ENCODE measurements at places on chromosomes 13 and 19.
A peak's percentile ranks its signal among the peaks of the same experiment; 100 is the strongest.

DNA sequence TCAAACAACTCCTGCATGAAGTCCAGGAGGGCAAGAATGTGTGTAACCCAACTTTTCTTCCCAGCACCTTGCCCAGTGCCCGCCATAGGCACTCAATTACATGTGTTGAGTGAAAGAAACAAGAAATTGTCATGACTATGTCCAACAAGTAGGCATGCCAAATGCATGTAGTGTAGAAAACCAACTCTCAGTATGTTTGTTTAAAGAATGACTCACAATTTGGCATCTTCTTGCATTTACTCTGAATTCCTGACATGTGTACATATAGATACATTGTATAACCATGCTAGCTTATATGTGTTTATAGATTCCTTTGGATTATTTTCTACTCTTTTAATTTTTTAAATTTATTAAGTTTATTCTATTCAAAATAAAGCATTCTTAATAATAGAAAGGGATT, 305.0 kb downstream of the EFNB2 start:
- DNase-seq = peak; percentile 16

DNA sequence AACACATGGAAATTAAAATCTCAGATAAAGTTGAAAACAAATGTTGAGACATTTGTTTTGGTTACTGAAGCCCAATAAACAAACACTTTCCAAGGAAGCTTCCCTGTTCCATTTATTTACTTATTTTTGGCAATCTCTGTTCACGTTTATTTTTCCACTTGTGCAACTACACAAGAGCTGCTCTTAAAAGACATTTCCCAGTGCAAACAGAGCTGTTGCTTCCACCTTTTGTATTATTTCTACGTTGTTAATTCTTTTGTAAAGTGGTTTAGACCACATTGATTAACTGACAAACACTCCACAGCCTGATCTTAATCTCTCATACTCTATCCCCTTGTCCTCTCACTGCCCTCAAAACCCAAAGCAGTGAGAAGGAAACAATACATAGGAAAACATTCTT, 757.6 kb downstream of the LIG4 start:
- no peak for DNase-seq

- DNase-seq = no peak
Observed at GRCh38 chr13:27367570-27367969, 56.8 kb upstream of the GTF3A start.

GRCh38 chr19:35883882-35884281, 15.5 kb downstream of the APLP1 start:
- DNase-seq = no peak

GRCh38 chr13:80214050-80214449, 126.9 kb downstream of the SPRY2 start:
- DNase-seq = no peak

DNA sequence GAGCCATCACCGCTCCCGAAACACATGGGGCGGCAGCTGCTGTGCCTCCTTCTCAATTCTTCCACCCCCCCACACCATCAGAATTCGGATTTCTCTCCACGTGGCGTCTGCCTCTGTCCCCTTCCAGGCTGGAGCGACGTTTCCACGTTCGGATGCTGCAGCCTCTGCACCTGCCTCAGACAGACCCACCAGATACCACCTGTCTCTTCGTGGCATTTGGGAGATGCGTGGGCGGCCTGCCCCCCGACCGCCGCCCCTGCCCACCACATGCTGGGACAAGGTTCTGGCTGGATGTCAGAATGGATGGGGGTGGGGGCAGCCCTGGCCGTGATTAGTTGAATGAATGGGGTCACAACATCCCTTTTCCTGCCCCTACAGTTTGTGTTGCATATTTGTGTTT, 90.0 kb downstream of the SLC7A1 start:
- no peak for DNase-seq

DNA sequence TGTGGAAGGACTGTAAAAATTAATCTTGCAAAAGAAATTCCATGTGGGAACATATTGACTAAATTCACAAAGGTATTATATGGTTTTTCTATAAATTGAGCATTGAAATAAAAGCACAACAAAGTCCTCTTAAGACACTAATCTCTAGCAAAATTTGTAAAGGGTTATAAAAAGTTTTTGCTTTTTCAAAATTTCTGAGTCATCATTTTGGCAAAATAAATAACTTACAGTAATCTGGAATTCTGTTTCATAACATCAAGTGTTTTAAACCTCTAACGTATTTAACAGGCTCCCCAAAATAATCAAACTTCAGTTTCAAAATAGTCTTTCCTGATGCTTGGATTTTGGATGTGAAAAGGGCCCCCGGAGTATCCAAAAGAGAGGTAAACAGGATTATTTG, 26.0 kb downstream of the MED4 start:
- no peak for DNase-seq

DNA sequence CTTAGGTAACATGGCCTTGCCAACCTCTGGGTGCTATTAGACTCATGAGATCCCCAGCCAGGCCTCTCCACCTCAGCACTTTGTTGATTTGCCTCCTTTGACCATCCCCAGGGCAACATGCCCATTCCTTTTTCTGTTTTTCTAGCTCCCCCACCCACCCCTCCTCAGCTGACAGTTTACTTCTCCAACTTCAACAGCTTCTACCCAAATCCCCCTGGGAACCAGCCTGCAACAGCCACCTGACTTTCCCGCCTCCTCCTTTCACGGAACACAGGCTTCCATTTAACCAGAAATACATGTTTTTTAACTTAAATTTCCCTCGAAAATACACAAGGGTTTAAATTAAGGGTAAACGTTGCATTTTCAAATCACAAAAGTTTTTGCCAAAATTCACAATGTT, 117.3 kb downstream of the DLEU7 start:
- DNase-seq = no peak

DNA sequence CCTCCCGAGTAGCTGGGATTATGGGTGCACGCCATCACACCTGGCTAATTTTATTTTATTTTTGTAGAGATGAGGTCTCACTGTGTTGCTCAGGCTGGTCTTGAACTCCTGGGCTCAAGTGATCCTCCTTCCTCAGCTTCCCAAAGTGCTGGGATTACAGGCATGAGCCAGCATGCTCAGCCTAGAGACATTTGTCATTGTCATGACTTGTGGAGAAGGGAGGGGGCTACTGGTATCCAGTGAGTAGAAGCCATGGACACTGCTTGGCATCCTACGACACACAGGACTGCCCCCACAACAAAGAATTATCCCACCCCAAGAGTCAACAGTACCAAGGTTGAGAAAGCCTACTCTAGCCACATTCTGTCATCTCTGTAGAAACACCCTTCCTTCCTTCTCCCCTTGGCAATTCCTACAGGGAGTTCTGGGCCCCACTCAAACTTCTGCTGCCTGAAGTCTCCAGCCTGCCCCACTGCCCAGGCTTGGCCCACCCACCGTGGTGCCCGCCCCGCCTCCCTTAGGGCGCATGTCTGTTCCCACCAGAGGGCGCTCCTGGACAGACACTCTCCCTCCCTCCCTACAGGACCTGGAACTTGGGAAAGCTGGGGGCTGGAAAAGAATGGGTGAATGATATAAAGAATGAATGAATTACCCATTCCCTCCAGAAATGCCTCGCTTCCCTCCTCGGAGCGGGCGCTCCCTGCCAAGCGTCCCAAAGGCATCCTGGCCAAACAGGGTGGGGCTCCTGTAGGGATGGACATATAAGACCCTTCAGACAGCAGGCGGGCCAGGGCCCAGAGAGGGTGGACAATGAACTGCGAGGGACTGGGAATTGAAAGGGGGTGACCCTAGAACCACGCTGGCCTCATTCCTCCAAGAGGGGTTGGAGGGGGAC, 5.5 kb upstream of the EMP3 start:
- DNase-seq = peak; percentile 64

- peak; percentile 55 for DNase-seq
Observed at GRCh38 chr13:30421093-30422053, 920 bp upstream of the UBE2L5 start.

GRCh38 chr13:31476266-31476665, 263.1 kb upstream of the RXFP2 start:
- DNase-seq = peak; percentile 78

DNA sequence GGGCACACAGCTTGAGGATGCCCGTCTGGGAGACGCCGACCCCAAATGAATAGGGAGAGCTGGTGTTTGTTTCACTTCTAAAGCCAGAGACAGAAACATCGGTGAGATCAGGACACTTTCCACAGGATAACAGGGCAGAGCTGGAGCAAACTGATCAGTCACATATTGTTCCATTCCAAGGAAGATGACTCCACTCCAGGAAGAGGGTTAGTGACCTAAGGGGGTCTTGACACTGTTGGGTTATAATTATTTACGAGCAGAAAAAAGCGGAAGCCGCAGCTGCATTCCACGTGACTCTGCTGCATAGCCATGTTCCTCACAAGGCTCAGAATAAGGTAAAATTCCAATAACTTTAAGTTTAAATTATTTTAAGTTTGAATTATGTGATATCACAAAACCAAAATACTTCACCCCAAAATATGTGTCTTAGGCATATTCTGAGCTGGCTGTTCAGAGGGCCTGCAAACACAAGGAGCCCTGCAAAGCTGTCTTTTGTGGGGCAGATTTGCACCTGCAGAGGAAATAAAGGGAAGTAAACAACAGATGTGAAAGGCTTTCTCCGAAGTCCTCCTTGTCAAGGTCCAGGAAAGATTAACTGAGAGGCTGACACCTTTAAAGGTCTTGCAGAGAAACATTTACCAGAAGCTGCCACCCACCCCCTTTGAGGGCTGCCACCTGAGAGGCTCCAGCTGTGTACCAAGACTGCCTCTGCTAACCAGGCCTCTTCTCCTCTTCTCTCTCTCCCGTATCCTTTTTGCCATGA, 819.2 kb downstream of the UQCRFS1 start:
- DNase-seq = no peak

- DNase-seq = no peak
Observed at GRCh38 chr19:18610245-18610555, 2.5 kb upstream of the TMEM59L start.

GRCh38 chr19:17846146-17846545, 1.6 kb downstream of the JAK3 start:
- DNase-seq = no peak

GRCh38 chr13:105410602-105411001, 1124.9 kb downstream of the EFNB2 start:
- no peak for DNase-seq

DNA sequence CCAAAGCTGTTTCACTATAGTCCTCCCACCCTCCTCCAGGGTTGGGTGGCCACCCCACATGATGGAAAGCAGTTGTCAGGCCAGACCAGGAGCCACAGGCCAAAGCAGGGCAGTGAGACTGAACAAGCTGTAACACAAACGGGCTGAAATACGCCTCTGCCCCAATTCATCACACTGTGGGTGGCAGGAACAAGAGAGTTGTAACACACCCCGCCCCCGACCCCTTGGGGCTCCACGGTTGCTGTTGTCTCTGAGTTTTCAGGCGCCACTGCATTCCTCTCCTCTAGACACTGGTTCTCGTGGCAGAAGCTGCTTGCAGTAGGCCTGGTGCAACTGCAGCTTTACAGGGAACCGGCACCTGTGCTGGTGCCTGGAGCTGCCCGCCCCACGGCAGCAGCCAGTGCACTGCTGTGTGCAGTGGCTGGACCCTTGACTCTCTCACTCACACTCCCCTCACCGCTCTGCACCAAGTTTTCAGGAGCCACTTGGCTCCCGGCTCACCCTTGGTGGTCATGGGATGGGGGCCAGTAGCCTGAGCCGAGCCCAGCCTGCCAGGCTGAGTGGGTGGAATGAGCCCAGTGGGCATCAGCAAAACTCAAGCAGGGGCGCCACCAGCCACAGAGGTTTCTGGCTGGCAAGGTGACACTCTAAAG, 1314.5 kb upstream of the MIR17HG start:
- no peak for DNase-seq

GRCh38 chr19:6509118-6509971, 7.2 kb upstream of the TUBB4A start:
- DNase-seq = no peak

GRCh38 chr13:111857846-111858560, 208.9 kb upstream of the SOX1 start:
- no peak for DNase-seq

DNA sequence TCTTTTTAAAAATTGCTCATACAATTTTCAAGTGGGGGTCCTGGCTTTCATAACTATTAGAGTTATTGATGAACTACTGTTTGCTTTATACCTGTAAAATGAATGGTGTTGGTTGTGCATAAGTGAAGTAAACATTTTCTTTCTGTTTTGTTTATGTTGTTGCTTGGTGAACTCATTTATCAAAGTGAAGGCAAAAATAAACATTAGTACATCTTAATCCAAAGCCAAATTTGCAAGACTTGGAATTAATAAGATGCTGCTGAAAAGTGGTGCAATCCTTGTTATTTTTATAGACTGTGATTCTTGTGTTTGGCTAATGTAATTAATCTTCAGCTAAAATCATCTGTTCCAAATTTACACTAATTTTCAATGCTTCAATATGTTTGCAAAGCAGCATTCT, 24.4 kb upstream of the DCT start:
- no peak for DNase-seq

- DNase-seq = no peak
Observed at GRCh38 chr13:45695198-45695730, 6.9 kb upstream of the CBY2 start.

- DNase-seq = no peak
Observed at GRCh38 chr19:10551698-10552301, 8.1 kb downstream of the ATG4D start.

- DNase-seq = no peak
Observed at GRCh38 chr13:111909501-111909900, 157.4 kb upstream of the SOX1 start.

DNA sequence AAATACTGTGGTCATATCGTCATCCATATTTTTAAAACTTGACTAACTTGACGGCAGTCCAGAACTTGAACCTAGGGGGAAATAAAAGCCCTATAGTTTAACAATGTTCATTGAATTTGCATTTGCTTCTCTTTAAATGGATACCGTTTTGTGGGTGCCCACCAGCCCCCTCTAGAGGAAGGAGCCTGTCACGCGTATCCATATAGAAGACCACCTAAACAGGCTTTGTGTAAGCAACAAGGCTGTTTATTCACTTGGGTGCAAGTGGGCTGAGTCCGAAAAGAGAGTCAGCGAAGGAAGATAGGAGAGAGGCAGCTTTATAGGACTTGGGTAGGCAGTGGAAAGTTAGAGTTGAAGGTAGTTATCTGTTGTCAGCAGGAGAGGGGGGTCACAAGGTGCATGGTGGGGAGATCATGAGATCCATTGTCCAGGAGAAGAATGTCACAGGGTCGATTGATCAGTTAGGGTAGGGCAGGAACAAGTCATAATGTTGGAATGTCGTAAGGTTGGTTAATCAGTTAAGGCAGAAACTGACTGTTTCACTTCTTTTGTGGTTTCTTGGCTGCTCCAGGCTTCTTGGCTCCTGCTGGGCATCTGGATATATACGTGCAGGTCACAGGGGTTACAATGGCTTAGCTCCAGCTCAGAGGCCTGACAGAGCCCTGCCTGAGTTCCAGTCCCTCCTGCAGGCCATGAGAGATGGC, 42.5 kb upstream of the ANKRD10 start:
- no peak for DNase-seq

GRCh38 chr19:56760842-56761241, 79.7 kb downstream of the PEG3 start:
- no peak for DNase-seq

GRCh38 chr19:6188811-6189210, 53.3 kb downstream of the ACSBG2 start:
- no peak for DNase-seq

GRCh38 chr13:55669051-55669450, 1471.7 kb upstream of the PRR20A start:
- no peak for DNase-seq

- no peak for DNase-seq
Observed at GRCh38 chr13:100521851-100522617, 66.6 kb downstream of the GGACT start.

Measured in amniotic stem cell (primary cell).